Left hindlimb (tissue), 1 donor: ENCODE measurements at places on chromosomes 4 and X.

- DNase-seq: no peak
Measured at GRCh38 chr4:169341490-169341889, 70.7 kb upstream of the SH3RF1 start.

DNA sequence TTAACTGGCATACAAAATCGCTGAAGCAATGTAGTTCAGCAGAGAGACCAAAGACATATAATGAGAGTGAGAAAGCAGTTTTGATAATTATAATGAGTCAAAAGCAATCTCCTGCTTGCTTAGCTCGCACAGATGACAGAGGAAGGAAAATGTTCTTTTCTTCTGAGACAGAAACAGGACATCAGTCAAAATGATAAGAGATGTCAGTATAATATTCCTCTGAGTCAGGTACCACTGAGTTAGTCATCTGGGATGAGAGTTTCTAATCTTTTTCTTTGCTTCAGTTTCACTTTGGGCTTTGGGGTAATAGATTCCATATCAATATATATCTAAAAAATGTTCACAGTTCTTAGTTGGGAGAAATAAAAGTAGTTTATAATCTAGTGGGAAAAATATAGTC, 387.2 kb downstream of the PCDH7 start:
- no peak for DNase-seq

GRCh38 chr4:90215286-90215685, 88.1 kb downstream of the CCSER1 start:
- no peak for DNase-seq

- no peak for DNase-seq
Measured at GRCh38 chr4:2963966-2964471, 648 bp downstream of the GRK4 start.

DNA sequence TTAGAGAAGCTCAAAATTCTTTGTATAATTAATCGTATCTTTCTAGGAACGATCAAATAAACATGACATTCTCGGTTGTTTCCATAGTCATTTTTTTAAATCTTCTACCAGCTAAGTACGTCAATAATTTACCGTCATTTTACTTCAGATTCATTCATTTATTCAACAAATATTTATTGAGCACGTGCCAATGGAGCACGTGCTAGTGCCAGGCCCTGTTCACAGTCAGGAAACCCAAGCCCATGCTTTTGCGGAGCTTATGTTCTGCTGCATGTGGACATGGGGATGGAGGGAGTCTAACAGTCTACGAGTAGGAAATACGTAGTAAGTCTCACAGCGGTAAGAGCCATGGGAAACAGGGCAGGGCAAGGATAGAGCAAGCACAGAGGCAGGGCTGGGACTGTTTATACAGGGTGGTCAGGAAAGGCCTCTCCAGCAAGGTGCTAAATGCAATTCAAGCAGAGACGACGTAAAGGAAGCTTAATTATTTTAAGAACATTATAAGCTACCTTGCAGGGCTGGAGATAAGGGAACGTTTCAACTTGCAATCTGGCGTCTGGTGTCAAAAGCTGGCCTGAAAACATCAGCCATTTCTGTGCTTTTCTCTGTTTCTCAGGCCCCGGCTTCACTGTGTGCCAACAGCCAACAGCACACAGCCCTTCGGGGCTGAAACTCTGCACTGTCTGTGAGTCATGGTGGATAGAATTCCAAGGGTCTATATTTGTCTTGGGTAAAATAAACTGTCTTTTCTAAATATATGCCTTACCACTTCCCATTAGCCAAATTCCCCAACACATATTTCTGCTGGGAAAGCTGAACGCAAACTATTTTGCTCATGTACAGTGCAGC, 517.1 kb upstream of the ZFP42 start:
- DNase-seq: peak; percentile 74

DNA sequence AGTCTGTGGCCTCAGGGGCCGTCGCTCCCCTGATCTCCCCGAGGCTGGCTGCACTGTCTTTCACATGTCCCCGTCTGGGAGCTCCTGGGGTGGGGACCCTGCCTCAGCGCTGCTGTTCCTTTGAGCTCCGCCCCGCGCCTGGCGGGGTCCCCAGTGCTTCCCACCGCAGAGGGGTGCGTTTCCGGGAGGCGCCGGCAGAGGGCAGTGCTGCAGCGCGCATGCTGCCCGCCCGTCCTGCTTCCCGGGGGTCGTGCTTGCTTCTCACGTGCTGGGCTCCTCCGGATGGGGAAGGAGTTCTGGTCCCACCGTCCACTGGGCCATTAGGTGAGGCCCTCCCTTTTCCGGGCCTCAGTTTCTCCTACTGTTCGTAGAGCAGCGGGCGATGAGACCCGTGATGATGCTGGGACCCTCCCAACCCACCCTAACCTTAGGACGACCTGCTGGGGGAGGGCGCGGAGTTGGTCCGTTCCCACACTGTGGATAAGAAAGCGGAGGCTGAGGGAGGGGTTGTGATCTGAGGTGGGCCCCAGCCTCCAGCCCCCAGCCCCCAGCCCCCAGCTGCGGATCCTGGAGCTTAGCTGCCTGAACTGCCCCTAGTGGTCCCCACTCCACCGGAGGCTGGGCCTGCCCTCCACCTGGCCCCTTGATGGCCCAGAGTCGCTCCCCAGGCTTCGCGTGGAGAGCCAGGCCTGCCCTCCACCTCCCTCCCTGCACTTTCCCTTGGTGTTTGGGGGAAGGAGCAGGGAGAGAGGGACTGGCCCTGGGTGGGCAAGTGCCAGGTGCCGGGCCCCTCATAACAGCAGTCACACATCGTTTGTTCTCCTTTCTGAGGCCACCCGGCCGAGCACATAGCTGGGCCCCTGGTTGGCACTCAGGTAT, 15.3 kb downstream of the CPZ start:
- no peak for DNase-seq

DNA sequence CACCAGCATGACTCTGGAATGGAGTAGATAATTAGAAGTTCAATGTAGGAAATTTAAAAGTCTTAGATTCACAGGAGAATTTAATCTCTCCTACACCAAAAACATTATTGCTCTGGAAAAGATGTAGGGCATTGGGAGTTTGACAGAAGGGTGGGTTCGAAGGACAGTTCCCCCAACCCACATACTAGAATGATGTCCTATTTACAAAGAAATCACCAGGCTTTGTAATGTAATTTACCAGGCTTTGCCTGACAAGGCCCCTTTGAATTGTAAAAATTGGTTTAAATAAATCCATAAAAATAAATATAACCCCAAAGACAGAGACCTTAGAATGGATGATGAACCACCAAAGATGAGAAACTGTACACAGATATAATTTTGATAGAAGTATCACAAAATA, 399.2 kb upstream of the GRID2 start:
- DNase-seq: no peak

DNA sequence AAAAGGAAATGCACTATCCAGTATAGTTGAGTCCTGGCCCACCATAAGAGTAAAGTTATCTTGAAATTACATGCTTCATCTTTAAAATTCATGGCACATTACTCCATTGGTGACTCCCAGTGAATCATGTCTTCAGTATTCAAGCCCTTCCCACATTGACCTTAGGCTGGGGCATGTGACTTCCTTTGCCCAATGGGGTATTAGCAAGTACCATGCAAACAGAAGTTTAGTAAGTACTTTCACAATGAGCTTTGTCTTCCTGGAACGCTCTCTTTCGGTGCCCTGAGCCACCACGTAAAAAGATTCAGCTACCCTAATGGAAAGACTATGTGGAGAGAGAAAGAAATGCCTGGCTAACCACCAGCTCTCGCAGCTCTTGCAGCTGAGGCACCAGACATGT, 235.4 kb downstream of the HNRNPD start:
- no peak for DNase-seq
